ENCODE measurements at places on chromosomes 6 and 20.

DNA sequence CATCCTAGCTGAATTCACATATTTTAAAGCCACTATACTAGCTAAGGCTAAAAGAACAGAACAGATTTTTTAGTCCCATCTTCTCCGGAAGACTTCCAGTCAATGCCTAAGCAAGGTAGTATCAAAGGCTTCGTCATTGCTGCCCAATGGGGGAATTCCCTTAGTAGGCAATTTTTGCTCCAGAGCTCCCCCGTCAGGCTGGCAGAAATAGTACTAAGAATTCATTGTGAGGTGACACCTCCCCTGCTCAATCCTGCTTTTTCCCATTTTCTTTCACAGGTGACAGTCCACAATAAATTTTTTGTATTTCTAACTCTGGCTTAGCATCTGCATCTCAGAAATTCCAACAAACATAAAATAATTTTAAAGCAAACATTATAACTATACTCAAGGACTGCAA is 52.8 kb upstream of the SRSF6 start:
- DNase-seq: no peak

DNA sequence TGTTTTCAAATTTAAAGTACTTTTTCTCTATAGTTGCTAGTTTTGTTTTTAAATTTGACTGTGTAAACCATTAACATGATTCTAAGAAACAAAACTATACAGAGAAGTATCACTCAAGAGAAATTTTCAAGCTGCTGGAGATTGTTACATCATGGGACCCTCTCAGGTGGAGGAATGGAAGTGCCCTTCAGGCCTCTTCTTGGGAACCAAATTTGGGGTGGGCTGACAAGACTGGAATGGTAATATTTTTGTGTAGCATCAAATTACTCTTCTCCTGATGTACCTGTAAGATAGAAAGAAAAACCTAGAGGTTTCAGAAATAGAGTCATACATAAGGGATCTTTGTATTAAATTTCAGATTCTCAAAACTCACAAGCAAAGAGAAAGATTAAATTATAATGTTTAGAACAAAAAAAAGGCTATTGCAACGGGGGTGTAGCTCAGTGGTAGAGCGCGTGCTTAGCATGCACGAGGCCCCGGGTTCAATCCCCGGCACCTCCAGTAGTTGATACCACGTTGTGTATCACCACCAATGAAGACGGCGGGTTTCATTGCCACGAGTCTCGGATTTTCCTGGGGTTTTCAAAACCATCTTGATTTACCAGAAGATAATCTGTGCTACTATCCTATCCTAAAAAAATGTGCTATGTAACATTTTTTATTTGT is 193.7 kb downstream of the GPX5 start:
- DNase-seq: no peak

GRCh38 chr20:20317621-20318364 is 50.1 kb upstream of the INSM1 start:
- DNase-seq: peak; percentile 84

GRCh38 chr20:53739799-53740785 is 146.5 kb upstream of the ZNF217 start:
- peak; percentile 69 for DNase-seq

DNA sequence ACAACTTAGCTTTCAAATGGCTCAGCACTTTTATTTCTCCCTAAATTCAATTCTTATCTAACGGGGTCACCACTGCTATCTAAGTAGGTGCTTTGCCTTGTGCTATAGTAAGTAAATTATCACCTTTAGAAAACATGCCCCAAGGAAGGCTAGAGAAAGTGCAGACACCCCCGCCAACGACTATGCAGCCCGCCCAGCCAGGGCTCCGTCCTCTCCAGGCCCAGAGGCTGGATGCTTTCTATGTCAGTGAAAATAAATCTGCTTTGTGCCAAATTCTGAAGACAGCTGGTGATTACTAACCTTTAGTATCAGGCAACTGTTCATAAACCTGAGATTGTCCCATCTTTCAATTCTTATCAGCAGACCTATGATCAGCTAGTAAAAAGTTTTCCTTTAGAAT is 14.3 kb downstream of the KIAA0319 start:
- DNase-seq: no peak
